HT-29 (cell line): ENCODE measurements at places on chromosomes 5 and 9. TPM values are rescaled to one million over a fixed set of nuclear protein-coding genes. Genes with fewer than 3 reads are reported as not detected.

DNA sequence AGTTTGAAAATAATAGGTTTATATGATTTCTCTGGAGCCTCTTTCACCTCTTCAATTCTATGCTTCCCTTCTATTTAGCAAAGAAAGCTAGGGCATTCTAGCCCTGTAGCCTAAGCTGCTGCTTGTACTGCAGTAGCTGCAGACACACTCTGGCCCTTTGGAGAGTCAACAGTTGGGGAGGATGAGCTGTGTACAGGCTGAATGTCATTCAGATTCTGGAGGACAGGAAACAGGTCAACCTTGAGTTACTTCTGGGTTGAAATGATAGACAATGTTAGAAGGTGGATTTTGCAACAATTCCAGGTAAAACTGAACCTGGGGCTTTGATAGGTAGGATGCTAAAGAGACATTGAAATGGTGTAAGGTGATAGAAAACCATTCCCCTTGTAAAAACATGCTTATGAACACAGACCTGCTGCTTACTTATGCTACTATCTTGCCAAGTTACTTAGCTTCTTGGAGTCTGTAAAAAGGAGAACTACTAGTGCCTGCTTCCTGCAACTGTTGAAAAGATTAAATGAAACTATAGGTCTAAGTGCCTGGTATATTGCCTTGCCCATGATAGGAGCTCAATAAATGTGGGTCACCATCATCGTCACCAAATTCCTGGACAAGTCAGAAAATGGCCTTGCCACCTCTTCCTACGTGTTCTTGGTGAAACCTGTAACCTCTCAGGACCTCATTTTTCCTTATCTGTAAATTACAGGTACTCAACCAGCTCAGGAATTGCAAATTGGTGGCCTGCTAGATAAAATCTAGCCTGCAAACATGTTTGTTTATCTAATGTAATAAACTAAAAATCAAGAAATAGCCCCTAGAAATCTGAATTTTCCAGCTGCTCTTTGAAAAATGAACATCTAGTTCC, 83.7 kb downstream of the GALNT10 start:
- DNase-seq = no peak

COL15A1 gene
- not detected in 2 replicates for total RNA-seq

PTGR1 gene
- total RNA-seq = 39.8 and 41.3 TPM in 2 replicates

MSMP gene
- total RNA-seq = 0.28 TPM in 1 of 2 replicates, not detected in the other

- peak; percentile 11 for DNase-seq
Measured at GRCh38 chr9:74770508-74771261, 117.0 kb downstream of the TRPM6 start.

FAM78A gene
- 0.57 and 1.2 TPM in 2 replicates for total RNA-seq

DNA sequence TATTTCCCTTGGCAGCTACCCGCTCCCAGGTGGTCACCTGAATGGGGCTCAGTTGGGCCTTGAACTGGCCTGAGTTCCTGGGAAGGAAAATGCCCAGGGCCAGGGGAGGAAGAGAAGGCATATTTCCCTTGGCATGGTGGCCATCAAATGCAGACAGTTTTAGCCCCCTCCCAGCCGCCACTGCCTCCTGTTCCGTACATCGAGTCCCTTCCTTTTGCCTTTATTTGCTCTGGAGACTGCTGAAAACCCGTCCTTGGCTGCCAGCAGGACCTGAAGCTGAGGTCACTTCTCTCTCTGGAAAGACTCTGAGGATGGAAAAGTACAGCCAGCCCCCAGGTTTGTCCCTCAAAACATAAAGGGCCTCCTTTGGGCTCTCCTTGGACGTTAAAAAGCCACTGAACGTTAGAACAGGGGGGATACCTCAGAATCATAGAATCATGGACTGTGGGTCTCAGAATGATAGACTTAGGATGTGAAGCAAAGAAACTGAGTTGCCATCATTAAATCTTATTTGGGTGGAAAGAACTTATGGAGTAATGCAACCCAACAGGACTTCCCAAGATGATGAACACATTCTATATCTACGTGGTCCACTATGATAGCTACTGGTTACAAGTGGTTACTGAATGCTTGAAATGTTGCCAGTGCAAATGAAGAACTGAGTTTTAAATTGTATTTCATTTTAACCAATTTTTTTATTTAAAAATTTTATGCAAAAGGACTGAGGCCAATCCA, 7.1 kb downstream of the SPARC start:
- DNase-seq = no peak

DNA sequence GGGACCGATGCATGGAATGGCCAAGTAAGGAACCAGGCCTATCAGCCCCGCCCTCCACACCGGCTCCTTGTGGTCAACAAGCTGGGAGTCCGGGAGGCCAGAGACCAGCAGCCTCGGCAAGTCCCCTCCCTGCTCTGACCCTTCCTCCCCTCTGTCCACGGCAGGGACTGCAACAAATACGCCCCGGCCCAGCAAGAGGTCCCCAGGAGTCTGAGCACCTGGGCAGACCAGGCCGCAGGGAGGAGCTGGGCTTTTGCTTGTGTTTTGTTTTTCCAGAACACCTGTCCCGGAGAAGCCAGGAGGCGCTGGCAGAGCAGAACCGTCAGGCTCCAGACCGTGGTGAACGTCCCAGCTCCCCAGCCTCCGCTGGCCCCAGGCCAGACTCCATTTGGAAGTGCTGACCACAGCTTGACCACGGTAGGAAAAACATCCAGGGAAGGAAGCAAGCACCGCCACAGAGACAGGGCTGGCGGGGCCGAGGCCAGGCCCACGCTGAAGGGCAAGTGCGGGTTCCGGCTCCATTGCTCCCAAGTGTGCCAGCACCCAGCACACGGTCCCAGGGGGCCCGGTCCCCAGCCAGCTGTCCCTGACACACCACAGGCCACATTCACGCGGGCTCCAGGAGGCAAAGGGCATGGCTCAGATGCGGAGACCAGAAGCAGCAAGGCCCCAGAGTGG, 56.7 kb downstream of the VAV2 start:
- peak; percentile 16 for DNase-seq

DNA sequence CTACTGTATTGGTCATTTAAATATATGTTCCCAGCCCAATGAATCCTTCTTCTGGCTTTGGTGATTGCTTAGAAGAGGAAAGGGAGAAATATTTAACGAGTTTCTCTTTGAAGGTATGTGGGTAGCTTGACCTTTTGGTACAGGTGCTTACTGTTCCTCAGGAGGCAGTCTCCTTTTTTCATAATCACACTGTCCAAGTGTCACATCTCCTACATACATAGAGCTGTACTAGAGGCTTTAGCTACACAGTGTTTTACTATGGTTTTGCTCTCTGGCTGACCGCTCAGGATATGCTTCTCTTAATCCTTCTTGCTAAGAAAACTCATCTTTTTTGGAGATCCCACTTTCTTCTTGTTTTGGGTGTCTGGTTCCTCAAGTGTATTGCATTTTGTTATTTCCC, 6.9 kb downstream of the ERBIN start:
- no peak for DNase-seq

CNTNAP3 gene
- 0.26 TPM in 1 of 2 replicates, not detected in the other for total RNA-seq

DNA sequence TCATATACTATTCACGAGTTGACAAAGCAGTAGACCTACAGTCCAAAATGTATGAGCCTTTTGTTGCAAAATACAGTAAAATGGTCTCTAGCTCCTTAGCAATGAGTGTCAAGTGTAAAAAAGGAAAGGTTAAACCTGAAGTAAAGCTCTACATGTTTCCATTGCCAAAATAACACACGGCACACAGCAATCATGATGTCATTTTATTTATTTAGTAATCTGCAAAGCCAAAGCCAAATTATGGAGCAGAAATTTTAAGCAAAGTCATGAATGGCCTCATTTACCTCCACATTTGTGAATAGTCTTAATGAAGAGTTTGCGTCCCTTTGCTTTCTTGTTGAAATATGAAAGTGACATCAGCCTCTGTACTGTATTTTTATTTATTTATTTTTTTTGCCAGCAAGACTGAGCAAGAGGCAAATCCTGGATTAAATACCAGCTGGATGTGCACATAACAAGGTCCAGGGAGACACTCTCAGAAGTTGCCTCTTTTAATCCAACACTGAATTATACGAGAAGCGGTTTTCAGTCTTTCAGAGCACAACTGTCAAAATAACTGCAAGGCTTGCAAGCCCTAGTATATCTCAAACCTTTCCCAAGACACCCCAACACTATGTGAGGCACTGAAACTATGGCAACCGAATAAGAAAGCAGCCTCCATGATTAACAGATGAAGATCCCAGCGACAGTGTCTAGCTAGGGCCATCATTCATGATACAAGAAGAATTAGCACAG, 9.7 kb downstream of the SEMA6A start:
- DNase-seq = no peak

SMC5 gene
- 9.7 and 10.8 TPM in 2 replicates for total RNA-seq

GRCh38 chr5:36836831-36837230, 39.7 kb upstream of the NIPBL start:
- DNase-seq = no peak

- no peak for DNase-seq
Measured at GRCh38 chr5:83404182-83404716, 67.3 kb upstream of the VCAN start.

GRCh38 chr5:78496373-78496772, 136.0 kb downstream of the SCAMP1 start:
- DNase-seq = no peak

DNA sequence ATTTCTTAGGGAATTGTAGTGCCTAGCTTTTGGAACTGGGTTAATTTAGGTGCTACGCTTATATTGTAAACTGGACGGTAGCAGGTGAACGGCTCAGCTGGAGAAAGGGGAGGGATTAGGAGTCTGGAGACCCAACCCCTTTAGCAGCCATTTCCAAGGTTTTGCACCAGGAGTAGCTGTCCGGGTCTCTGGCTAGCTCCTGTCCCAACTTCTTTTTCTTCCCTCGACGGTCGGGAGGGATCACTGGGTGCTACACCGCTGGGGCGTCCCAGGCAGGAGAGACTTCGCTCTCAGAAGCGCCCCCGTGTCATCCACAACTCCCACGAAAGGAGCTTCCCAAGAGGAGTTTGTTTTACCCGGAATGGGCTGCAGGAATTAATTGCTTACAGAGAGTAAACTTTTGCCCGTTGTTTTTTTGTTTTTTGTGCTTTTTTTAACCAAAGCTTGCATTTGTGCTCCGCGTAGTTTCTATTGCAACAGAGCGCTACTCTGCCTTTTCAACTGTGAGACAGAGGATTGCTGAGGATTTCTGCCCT, 1640.9 kb upstream of the C9orf72 start:
- DNase-seq = no peak

AIF1L gene
- total RNA-seq = 0.69 and 0.73 TPM in 2 replicates

- DNase-seq = peak; percentile 92
Measured at GRCh38 chr9:69180670-69181069, 6.6 kb downstream of the TJP2 start.

GRCh38 chr5:168332042-168332441, 40.6 kb downstream of the WWC1 start:
- no peak for DNase-seq

DNA sequence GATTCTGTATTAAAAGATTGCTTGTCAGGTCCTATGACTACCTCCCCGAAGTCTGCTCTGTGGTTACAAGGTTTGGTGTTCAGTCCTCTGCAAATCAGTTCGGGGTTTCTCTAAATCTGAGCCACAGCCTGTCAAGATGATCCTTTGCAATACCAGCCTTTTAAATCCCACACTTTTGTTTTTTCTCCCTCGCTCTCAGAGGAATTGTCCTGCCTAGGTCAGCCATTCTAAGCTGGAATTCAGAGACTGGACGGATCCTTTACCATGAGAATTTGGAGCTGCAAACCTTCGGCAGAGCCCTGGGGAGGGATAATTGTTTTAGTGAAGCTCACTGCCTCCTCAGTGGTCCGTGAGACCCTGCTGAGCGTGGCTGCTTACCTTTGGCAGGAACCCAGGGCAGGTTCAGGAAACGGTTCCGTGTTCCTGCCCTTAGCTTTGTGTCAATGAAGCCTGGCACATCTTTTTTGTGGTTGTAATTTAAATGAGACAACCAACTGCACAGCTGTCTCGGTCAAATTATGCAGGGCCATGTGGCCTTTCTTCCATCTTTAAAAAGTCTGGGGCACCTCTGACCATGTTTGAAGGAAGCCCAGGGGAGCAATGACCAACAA, 47.2 kb downstream of the EBF1 start:
- DNase-seq = no peak

GRCh38 chr5:36660397-36661049, 54.1 kb downstream of the SLC1A3 start:
- no peak for DNase-seq

FGD3 gene
- 12.8 and 14.7 TPM in 2 replicates for total RNA-seq

GRCh38 chr5:178460174-178460573, 130.0 kb downstream of the COL23A1 start:
- no peak for DNase-seq

DNA sequence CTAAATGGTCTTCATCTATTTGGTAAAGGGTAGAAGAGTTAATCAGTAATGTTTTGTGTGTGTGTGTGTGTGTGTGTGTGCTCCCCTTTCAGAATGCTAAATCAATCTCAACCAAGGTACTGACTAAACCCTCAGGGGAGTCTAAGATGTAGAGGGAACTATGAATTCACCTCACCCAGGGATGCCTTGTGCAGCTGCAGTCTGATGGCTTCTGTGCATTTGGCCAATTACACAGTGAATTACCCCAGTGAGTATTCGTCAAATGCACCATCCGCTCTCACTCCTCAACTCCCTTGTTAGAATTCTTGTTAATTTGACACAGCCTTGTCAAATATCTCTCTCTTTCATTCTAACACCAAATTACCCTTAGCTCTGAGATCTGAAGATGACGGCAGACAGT, 234.6 kb downstream of the GABRB2 start:
- DNase-seq = no peak

DNA sequence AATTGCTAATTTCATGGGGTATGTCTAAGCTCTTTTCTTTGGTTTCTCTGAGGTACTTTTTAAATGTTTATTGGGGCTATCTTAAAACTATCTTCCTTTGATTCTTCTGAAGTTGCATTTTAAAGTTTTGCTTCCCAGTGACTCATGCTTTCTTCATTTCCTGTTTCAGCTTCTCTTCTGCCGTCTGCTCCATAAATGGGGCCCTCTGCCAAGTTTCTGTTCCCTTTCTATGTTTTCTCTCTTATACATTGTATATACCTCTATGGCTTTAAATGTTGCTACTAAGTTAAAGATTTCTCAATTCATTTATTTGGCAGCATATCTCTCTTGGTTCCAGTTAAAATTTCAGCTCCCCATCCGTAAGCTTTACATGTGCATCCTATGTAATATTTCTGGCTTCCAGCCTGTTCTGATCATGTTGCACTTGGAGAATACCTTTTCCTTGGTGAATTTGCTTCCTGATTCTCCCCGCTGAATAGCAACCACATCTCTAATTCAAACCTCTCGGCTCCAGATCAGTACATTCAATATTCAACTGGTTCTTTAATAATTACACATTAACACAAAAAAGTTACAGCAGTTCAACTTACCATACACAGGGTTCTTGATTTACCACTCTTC, 125.3 kb downstream of the ST8SIA4 start:
- peak; percentile 76 for DNase-seq

DNA sequence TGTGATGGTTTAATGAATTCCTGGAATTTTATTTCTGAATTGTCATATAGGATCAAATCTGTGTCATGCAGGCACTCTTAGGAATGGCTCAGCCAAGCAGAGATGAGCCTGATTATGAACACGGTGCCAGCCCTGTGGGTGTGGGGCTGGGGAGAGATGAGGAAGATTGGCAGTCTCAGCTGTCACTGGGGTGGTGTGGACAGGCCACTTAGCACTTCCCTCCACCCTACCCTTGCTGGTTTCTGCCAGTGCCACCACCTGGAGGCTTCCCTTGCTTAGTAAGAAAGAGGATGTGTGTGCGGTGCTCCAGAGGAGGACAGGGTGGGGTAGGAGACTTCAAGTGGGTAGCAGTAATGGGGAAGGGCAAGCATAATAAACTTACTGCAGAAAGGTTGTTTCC, 226.6 kb downstream of the CD180 start:
- DNase-seq = no peak

GRCh38 chr5:6644794-6645241, 11.6 kb downstream of the SRD5A1 start:
- DNase-seq = no peak

PCDHA12 gene
- total RNA-seq = 0.13 TPM in 1 of 2 replicates, not detected in the other

SH3TC2 gene
- total RNA-seq = 18.0 and 19.9 TPM in 2 replicates
